ENCODE measurements at places on chromosomes 1 and 21.

GRCh38 chr1:13751985-13752384 lies 52.0 kb downstream of the PRDM2 start:
- DNase-seq = no peak

DNA sequence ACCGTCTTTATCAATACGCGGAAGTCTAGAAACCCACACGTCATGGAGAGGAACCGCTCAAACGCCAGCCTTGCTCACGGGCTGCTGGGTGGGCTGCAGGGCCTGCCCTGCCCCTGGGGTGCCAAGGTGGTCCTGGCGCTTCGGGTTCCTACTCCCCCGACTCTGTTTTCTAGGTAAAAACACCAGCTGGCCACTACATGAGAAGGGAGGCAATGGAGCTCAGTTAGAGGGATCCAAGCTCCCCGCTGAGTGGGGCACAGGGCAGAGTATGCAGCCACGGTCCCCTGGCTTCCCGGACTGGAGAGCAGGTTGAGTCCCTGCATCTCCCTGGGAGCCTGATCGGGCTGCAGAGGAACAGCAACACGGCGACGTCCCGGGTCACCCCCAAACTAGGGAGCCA lies 41.2 kb upstream of the RIPK4 start:
- no peak for DNase-seq

GRCh38 chr1:244954359-244954758 lies 90.0 kb upstream of the HNRNPU start:
- no peak for DNase-seq

- DNase-seq = no peak
These were observed 70.5 kb downstream of the EIF4G3 start for GRCh38 chr1:21106238-21106637.

DNA sequence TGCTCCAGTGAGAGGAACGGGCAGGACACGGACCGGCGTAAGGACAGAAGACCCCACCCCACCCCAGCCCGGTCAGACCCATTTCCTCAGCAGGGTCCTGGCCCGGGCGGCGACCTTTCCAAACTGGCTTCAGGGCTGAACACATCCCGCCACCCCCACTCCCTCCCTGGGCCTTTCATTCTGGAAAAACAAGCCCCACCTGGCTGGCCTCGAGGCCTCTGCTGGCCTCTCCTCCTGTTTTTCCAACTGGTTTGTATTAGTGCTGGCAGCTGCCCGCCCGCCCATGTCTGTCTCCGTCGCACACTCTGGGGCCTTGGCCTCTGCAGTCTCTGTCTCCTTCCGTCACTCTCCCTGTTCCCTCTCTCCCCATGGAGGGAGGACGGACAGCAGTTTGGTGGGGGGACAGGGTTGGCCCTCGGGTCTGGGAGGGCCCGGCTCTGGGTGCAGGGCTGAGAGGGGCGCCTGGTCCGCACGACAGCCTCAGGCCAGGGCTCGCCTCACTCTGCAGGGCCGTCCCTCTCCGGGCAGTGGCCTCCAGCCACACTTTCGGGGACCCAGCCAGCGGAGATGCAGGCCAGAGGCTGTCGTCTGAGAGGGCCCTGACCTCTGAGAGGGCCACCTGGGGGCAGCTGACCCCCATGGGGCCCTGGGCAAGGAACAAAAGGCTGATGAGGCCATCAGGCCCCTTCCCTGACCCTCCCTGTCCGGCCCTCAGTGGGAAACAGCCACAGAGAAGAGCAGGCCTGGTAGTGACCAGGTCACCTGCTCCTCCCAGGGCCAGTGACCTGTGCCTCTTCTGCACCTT lies 1.5 kb upstream of the MXRA8 start:
- DNase-seq = no peak

Measured in NCI-H2081 treated with DMSO at 0.1 percent for 48 hours (cell line).